Lower leg skin (tissue), 4 donors: ENCODE measurements at places on chromosomes 6 and 20. TPM values are rescaled to one million over a fixed set of nuclear protein-coding genes. Genes with fewer than 3 reads are reported as not detected.

Gene IL17A
- total RNA-seq, result not detected

Gene NOX3
- total RNA-seq, result not detected

Gene TRIM10
- total RNA-seq, result 1.1 TPM

Gene TMEM170B
- total RNA-seq, result 2.1 TPM

Gene GSTA4
- 115 TPM for total RNA-seq

Gene SS18L1
- total RNA-seq, result 25.8 TPM

Gene SNHG17
- 72.8 TPM for total RNA-seq

Gene TBXT
- total RNA-seq, result not detected

Gene LIME1
- 18.1 TPM for total RNA-seq

Gene FAXC
- total RNA-seq, result 0.38 TPM

Gene ZBTB12
- 0.81 TPM for total RNA-seq

Gene ACSS1
- total RNA-seq, result 42.3 TPM

Gene CDSN
- 722 TPM for total RNA-seq

Gene FYN
- total RNA-seq, result 96.4 TPM

Gene MYLIP
- total RNA-seq, result 35.1 TPM

Gene SPEF1
- total RNA-seq, result 0.13 TPM

Gene OOEP
- 0.88 TPM for total RNA-seq

Gene MYT1
- total RNA-seq, result not detected

Gene CPNE1
- 87.5 TPM for total RNA-seq

Gene RAET1L
- total RNA-seq, result 2.8 TPM

Gene BNIP5
- not detected for total RNA-seq

Gene SRSF12
- total RNA-seq, result not detected

Gene SRMS
- total RNA-seq, result 0.16 TPM

Gene MAFB
- 96.8 TPM for total RNA-seq
